ENCODE measurements at places on chromosomes 6 and 20. TPM values are rescaled to one million over a fixed set of nuclear protein-coding genes. Genes with fewer than 3 reads are reported as not detected.
A peak's percentile ranks its signal among the peaks of the same experiment; 100 is the strongest.

- H3K27ac ChIP-seq, result no peak overlapping the region
- H3K27me3 ChIP-seq, result no peaks in the 10 kb centered on the region
- H3K36me3 ChIP-seq, result no peaks in the 10 kb centered on the region
Observed at GRCh38 chr6:113185299-113185698, 671.8 kb upstream of the MARCKS start.

SLC2A4RG gene
- total RNA-seq, result 76.4 TPM

- DNase-seq, result no peak
- H3K36me3 ChIP-seq, result no peaks in the 10 kb centered on the region
- H3K4me1 ChIP-seq, result peaks cover 93% of the 10 kb centered on the region
- no peaks in the 10 kb centered on the region for H3K27me3 ChIP-seq
- H3K27ac ChIP-seq, result peak overlapping the region; percentile 41
- no peak overlapping the region for H3K4me3 ChIP-seq
Observed at GRCh38 chr6:15255909-15256395, 10.1 kb downstream of the JARID2 start.

GRCh38 chr20:44123251-44123650 lies 63.7 kb downstream of the JPH2 start:
- peak overlapping the region; percentile 13 for H3K27ac ChIP-seq
- H3K4me3 ChIP-seq, result no peak overlapping the region

- H3K36me3 ChIP-seq, result no peaks in the 10 kb centered on the region
- no peak overlapping the region for H3K4me3 ChIP-seq
- H3K4me1 ChIP-seq, result peaks cover 35% of the 10 kb centered on the region
- no peak overlapping the region for H3K27ac ChIP-seq
Observed at GRCh38 chr6:162181741-162182401, 545.7 kb downstream of the PRKN start.

DNA sequence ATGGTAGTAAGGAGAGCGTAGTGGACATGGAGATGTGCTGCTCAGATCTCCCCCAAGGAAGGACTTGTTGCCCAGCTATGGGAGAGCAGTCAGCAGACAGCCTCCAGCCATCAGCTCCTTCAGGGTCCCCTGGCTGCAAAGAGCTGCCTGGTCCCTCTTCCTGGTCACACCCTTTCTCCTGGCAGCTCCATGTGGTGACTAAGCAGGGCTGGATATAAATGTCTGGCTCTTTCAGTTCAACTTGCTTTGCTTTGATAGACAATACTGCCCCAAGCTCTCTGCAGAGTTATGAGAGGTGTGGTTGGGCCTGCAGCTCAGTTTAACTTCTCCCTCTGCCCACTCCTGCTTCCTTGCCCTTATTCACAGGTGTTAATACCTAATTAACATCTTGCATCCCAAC lies 64.1 kb upstream of the DDR1 start:
- no peaks in the 10 kb centered on the region for H3K27me3 ChIP-seq
- H3K4me3 ChIP-seq, result no peak overlapping the region
- no peaks in the 10 kb centered on the region for H3K36me3 ChIP-seq
- peak; percentile 44 for DNase-seq
- H3K4me1 ChIP-seq, result peaks cover 27% of the 10 kb centered on the region
